ENCODE measurements at places on chromosomes 7 and 10.

GRCh38 chr10:75403939-75404814 is 2.6 kb upstream of the ZNF503 start:
- DNase-seq = no peak

DNA sequence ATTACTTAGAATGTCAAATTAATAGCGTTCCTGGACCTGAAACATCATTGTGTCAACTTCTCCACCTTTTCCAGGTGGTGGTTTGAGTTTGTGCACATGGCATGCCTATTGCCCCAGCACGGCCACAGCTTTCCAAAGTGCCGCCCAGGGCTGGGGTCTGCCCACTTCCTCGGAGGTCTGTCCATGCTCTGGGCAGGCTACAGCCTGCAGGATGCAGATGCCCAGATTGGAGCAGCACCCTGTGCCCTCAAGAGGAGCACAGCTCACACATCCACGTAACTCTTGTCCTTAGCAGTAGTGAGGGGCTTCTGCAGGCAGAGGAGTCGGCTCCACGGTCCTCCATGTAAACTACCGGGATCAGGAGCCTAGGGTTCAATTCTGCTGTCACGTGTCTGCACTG is 238.6 kb downstream of the EBF3 start:
- DNase-seq = no peak

DNA sequence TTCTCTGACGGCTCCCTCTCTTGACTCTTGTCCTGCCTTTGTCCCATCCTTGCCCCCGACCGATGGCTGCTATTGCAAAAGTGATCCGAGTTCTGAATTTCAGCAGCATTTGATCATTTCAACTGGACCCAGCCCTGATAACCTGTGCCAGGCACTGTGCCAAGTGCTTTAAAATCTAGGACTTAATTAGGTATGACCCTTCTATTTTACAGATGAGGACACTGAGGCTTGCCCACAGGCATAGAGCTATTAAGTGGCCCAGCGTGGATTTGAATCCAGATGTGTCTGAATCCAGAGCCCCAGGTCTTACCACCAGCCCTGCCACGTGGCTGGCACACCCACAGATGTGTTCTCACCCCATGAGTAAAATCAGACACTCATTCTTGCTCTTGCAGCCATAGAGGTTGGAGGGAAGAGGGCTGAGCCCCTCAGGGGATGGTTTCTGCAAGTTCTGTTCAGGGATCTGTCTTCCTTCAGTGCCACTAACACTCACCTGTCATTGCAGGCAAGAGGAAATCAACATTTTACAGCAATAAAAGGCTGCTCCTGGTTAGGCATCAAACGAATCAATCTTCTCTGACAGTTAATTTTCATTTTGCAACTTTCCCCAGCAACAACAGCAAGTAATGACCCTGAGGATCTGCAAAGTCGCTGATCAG is 101.2 kb downstream of the GRID1 start:
- no peak for DNase-seq

DNA sequence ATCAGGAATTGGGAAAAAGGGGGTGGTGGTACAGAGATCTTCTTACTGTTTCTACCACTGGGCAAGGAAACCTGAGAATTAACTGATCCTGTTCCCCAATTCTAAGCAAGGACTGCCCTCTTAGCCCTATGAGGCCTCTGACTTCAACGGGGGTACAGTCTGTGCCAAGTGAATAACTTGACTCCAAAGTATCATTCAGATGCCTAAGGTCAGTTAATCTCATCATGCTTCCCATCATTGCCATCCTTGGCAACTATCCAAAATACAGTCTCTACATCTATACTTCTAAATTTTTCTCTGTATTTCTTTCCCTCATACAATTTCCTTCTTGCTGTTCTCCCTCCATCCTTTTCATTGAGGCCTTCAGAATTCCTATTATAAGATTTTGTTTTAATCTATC is 10.5 kb downstream of the PPP3CB start:
- no peak for DNase-seq

GRCh38 chr7:75817116-75817515 is 3.5 kb upstream of the CCL24 start:
- no peak for DNase-seq

DNA sequence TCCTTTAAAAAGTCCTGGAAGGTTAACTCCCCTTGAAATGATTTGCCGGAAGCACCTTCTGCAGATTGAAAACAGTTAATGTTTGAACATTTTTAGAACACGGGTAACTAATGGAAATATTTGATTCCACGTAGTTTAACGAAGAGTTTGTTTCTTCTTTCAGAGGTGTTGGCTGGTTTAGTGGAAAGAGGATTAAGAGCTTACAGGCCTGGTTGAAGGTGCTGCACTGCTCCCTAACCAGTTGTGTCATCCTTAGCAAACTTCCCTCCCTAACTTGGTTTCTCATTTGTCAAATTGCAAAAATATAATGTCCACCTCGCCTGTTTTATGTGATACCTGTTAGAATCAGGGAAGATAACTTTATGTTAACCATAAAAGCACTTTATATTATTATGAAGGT is 243.0 kb upstream of the FZD8 start:
- DNase-seq = no peak

DNA sequence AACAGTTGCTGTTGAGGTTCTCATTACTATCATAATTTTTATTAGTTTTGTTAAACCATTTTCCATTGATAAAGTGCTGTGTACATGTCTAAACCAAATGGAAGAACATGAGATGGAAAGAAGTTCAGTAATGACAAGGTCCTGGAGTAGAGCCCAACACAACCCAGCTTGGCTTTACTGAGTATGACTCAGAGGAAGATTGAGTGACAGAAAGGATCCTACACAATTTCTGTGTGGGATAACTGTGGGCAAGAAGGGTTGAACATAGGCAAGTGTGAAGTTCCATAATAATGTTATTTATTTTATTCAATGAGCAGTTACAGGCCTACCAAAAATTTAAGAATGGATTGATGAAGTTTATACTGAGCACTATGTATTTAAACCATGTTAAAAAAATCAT is 15.9 kb downstream of the PRKG1 start:
- DNase-seq = no peak

- no peak for DNase-seq
Measured at GRCh38 chr10:42975558-42976340, 101.1 kb upstream of the RET start.

DNA sequence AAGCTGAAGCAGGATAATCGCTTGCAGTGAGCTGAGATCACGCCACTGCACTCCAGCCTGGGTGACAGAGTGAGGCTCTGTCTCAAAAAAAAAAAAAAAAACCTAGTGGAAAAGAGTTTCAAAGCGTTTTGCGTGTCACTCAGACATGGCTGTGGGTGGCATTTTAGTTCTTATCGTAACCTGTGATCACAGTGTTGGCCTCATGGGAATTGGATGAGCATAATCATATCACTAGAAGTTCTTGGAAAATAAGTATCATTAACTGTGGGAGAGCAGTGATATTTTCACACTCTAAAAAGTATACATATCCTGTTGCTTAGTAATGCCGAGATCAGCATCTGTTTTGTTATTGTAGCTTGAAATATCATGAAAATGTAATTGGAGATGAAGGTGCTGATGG is 92.6 kb downstream of the CREM start:
- no peak for DNase-seq

- DNase-seq = no peak
Measured at GRCh38 chr7:91338226-91339020, 74.2 kb downstream of the FZD1 start.

GRCh38 chr7:107838024-107838601 is 35.1 kb upstream of the SLC26A3 start:
- no peak for DNase-seq

- DNase-seq = no peak
Measured at GRCh38 chr7:49714182-49714581, 59.3 kb upstream of the VWC2 start.

DNA sequence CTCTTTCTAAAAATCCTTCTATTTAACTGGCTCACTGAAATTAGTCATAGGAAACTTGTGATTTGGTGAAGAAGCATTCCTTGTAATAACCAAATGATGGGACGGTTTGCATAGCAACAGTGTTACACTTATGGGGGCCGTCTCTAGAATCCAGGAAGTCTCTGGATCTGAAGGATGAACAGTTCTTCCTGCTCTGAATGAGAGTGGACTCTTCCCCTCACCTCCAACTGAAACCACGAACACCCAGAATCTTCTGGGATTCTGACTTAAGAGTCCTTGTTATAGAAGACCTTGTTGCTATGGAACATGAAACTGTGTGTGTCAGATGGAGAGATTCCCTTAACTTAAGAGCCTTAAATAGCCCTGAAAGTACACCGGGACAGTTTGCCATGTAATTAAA is 23.2 kb downstream of the NOLC1 start:
- no peak for DNase-seq

DNA sequence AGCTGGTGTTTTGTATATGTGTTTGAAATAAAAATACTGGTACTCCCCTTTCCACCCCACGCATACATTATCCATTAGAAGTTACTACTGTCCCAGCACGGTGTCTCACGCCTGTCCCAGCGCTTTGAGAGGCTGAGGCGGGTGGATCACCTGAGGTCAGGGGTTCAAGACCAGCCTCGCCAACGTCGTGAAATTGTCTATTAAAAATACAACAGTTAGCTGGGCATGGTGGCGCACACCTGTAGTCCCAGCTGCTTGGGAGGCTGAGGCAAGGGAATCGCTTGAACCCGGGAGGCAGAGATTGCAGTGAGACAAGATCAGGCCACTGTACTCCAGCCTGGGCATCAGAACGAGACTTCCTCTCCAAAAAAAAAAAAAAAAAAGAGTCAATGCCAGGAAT is 2.7 kb downstream of the HBP1 start:
- DNase-seq = no peak

DNA sequence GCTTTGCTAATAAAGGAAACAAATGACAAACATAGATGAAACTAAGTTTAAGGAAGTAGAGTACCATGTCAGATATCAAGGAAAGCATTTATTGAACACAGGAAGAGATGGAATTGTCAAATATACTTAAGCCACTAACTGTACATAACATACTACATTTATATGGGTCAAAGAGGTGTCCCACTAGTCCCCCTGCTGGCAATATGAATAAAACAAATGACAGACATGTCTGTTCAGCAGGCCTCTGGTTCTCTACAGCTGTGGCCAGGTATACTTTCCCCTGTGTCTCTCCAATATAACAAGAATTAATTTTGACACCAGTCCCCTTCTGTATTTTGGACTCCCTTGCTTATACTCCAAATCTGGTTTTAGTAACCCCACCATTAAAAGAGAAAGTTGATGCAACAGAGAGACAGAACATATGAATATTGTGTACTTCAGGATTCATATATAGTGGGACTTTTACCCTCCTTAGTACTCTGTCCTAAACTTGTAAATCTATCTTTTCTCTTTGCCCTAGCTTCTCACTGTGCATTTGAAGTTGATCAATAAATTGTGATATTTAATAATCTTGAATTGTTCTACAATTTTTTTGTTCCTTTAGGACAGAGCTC is 42.9 kb downstream of the CD36 start:
- DNase-seq = no peak

DNA sequence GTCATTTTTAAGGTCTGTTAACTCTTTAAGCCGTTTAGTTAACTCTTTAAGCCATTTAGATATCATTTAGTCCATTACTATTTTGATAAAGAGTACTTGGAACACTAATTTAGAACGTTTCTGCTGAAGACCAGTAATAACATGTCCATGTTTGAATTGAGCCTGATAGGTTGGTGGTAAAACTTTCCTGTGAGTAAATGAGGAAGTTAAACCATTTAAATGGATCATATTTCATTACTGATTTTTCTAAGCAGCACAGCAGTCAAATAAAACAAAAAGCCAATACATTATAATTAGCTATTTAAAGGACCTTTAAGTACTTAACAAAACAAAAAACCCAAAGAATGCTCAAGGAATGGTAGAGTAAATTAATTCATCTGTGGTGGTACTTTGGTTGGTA is 29.4 kb downstream of the PHTF2 start:
- no peak for DNase-seq

GRCh38 chr7:30815388-30815854 is 44.2 kb downstream of the MINDY4 start:
- no peak for DNase-seq

- no peak for DNase-seq
Measured at GRCh38 chr7:81908220-81908619, 138.4 kb upstream of the HGF start.

DNA sequence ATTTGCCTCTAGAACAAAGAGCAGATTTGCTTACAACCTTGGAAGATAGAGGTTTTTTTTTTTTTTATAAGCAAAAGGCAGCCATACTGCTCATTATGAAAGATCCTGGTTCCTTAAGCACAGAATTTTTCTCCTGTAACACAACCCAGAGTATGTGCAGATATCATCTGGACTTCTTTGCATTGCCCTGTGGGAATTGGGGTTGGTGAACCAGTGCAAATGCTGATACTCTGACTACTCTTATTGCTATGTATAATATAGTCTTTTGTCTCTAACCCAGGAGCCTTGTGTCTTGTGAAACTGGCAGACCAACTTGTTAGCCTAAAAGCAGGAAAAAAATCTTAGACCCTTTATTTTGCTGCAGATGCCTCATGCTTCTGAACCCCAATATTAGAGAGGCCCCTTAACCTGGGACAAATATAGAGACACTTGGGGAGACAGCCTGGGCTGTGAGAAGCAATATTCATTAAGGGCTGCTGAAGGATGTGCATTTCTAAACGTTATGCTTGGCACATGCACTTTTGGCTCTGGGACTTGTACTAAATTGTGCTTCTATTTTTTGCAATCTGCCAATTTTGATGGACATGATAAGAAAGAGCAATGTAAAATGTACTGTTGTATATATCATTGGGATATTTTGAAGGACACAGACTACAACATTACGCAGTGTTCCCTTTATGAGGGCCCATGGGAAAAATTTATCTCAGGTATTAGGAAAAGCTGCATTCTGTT is 78.9 kb downstream of the ANLN start:
- DNase-seq = no peak

DNA sequence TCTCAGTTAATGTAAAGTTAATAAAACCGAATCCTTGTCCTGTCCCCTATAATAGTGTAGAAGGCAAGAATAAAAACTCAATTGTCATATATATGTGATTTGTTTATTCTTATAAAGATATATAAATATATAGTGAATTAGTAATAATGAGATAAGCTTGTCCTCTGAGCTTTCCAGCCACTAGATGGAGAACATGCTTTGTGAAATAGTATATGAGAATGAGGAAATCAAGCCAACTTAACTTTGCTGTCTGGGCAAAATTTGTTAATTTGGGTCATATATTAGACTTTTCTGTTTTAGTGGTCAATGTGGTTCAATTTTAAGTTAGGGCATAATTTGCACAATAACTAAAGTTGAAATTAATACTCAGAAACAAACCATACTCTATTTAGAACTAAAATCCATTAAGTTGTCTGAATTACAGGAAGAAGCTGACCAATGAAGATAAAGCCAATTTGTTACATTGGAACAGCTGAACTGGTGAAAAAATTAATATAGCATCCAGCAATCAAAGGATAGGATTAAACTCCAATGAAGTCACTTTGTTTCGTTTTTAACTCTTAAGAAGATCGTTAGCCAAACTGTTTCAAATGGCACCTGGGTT is 595.0 kb downstream of the ARL4A start:
- no peak for DNase-seq

GRCh38 chr10:57624856-57625592 is 642.7 kb downstream of the IPMK start:
- DNase-seq = no peak
